ENCODE measurements at places on chromosomes 1 and 21.

GRCh38 chr1:211198111-211198510, 61.1 kb upstream of the RCOR3 start:
- DNase-seq, result no peak

- no peak for DNase-seq
Observed at GRCh38 chr1:97806996-97807520, 113.8 kb downstream of the DPYD start.

DNA sequence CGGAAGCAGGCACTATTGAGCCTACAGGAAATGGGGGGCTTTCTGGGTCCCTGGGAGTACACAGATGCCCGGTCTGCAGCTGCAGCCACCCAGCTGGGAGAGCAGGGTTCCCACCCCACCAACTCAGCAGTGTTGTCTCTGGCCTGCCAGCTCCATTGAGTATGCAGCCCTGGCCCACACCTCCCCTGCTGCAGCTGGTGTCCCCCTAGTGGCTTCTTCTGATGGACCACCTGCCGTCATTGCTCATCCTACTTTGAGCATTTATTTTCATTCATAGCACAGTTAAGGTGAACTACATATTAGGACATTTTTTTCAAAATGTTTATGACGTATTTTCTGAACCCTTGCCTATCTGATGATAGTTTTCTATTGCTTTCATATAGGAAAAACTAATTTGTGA, 189.8 kb upstream of the LYPLAL1 start:
- DNase-seq, result no peak

GRCh38 chr1:98467586-98467985, 193.9 kb upstream of the SNX7 start:
- no peak for DNase-seq

GRCh38 chr1:232510367-232511110, 119.4 kb downstream of the SIPA1L2 start:
- no peak for DNase-seq

Data from GM12864 (cell line).